ENCODE measurements at places on chromosomes 5 and 9.

GRCh38 chr9:99666571-99666970 is 155.1 kb upstream of the NR4A3 start:
- DNase-seq: no peak

DNA sequence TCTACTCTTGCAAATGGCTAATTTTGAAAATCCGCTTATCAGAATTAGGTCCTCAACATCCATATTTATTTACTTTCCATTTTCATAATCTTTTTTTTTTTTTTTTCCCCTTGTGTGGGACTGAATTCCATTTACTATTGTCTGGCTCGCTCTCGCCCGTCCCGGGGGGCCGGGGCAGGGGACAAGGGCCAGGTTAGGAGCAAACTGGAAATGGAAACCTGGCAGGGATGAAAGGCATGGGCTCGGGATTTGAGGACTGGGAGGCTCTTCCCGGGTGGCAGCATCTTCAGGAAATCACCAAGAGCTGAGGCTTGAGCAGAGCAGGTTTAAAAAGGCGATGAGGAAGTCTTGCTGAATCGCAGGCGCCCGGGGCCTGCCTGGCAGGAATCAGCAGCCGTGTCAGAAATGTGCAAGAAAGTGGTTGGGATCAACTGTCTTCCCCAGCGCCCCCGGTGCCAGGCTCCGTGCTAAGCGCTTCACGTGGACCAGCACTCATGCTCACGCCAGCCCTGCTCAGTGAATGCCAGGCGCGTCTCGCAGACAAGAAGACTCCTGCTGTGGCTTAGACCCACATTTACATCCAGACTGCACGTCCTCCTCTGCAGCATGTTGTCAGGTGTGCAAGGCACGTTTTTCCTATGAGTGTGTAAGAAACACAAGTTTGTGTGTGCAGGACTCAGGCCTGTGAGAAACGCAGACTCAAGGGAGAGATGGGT is 66.3 kb upstream of the UNC5A start:
- DNase-seq: no peak

- DNase-seq: no peak
Measured at GRCh38 chr5:153256-153655, 38.0 kb upstream of the LRRC14B start.

DNA sequence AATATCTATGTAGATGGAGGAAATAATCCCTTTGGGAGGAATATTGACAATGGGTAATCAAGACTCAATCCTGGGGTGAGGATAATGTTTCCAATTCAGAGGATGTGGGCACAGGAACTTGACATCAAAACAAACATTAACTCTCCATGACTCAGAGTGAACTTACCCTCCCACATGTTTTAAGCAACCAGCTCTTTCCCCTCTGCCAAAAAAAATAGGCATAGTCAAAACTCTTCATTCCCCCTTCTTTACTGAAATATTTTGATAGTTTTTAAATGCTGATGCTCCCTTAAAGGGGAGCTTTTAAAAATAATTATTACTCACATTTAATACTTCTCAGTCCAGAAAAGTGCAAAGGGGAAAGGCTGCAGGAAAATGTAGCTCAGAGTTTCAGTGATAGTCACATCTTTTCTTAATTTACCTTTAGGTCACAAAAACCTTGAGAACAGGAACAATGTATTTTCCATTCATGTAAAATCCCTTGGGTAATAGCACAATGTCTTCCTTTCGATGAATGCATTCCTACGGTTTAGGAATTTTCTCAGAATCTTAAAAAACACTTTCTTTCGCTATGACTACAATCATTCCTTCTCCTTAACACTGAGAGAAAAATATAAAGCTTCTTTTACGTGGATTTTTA is 298.4 kb upstream of the GRAMD2B start:
- no peak for DNase-seq

DNA sequence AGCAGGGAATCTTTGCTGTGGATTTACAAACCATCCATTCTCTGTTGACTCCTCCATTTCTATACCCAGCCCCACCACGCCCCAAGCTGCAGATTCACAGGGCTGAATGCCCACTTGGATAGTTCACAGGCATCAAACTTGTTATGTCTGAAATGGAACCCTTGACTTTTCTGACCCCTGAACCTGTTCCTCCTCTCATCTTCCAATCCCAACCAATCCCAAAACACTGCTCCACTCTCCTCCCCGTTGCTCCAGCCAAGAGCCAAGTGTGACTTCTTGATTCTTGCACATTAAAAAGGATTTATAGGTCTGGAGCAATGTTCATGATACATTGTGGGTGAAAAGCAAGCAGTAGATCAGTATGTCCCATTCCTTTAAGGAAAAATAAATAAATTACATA is 145.6 kb downstream of the DAB2IP start:
- DNase-seq: no peak
